Cardiac muscle cell (in vitro differentiated cells and primary cell): ENCODE measurements at places on chromosomes 6 and 20.

DNA sequence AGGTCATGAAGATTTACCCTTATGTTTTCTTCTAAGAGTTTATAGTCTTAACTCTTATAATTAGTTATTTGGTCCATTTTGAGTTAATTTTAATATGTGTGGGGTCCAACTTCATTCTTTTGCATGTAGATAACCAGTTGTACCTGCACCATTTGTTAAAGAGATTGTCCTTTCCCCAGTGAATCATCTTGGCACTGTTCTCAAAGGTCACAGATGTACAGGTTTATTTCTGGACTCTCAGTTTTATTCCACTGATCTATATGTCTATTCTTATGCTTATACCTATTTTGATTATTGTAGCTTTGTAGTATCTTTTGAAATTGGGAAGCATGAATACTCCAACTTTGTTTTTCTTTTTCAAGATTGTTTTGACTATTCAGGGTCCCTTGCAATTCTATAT, 44.1 kb downstream of the ZHX3 start:
- no peak for DNase-seq

DNA sequence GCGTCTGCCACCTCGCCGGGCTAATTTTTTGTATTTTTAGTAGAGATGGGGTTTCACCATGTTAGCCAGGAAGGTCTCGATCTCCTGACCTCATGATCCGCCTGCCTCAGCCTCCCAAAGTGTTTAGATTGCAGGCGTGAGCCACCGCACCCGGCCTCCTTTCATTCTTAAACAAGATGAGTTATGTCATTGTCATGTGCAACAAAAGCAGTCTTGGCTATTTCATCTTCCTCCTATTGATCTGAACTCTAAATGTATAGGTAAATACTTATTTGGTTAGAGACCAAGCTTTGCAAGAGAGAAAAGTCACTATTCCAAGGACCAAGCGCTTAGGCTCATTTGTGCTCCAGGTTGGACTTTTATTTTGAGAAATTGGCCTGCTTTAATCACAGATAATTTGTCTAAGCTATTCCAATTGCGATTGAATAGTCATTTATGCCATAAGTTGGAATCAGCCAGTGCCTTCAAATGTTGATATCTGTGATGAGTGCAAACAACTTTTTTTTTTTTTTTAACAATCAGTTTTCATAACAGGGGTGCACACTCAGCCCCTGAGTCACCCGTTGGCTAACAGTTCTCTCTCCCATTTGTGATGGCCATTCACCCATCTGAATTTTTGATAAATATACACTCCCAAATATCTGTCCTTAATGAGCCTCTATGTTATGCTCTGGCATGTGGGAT, 167.3 kb downstream of the BCAS1 start:
- DNase-seq, result no peak

- no peak for DNase-seq
Measured at GRCh38 chr6:83470001-83470400, 39.1 kb upstream of the ME1 start.

- no peak for DNase-seq
Measured at GRCh38 chr20:59817406-59817805, 116.0 kb downstream of the SYCP2 start.

- no peak for DNase-seq
Measured at GRCh38 chr20:63217706-63218105, 1.8 kb upstream of the YTHDF1 start.

DNA sequence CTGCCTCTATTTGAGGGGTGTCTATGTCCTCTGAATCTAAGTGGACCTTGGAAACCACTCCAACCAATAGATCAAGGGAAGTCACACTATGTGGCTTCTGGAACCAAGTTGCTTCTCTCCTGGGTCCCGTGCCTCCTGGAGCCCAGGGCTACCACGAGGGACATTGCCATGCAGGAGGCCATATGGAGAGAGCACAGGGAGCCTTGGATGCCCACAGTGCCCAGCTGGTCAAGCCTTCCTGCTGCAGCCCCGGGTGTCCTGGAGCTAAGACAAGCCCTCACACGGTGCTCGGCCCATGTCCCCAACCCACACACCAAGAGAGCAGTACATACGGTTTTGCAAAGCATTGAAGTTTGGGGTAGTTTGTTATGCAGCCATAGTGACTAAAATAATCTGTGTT, 231.6 kb downstream of the SYNDIG1 start:
- no peak for DNase-seq

- peak; percentile 96 for DNase-seq
Measured at GRCh38 chr20:45157962-45158361, 16.7 kb upstream of the PI3 start.

DNA sequence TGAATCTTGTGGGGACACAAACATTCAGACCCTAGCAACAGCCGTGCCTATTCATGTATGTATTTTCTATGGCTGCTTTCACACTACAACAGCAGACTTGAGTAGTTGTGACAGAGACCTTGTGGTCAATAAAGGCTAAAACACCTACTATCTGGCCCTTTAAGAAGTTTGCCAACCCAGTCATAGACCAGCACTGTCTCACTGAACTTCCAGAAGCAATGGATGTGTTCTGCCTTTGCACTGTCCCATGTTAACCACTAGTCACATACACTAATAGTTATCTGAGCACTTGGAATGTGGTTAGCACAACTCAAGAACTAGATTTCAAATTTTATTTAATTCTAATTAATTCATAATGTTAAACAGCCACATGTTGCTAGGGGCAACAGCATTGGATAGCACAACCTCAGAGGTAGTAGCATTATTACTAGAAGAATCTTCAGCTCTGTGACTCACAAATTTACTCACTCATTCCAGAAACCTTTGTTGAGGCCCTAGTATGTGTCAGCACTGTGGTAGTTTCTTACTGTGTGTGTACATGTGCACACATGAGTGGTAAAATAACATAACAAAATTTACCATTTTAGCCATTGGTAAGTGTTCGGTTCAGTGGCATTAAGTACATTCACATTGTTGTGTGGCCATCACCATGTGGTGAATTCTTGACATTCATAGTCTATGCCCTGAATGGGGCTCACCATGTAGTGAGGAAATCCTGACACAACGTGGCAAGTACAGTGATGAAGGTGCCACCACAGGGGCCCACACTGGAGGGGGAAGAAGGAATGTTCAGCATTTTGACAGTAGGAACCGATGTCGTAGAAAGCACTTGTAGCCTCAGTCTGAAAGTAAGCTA, 107.3 kb downstream of the CEP57L1 start:
- DNase-seq, result no peak

DNA sequence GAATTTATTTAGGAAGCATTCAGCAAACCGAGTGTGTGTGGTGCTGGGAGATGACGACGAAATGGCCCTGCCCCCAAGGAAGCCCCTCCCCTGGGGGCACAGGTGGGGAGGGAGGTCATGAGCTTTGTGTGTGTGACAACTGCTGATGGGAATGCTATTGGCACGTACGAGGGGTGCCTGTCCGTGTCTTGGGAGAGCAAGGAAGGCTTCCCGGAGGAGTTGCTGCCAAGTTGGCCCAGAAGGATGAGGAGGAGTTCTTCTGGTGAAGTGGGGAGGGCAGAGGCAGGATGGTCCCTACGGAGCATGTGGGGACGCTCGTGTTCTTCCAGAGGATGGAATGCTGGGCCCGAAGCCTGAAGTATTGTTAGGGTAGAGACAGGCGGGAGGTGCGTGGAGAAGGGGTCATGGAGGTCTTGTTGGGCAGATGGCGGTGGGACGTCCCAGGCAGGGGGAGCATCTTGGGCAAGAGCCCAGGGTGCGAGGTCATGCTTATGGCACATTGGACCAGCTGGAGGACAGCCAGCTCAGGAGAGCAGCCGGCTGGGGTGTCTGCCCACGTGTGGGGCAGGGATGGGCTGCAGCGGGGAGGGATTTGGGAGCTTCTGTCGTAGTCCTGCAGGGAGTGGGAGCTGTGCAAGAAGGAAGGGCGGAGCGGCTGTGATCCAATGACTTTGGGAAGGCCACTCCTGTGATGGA, 46.1 kb downstream of the SYNJ2 start:
- DNase-seq, result no peak

DNA sequence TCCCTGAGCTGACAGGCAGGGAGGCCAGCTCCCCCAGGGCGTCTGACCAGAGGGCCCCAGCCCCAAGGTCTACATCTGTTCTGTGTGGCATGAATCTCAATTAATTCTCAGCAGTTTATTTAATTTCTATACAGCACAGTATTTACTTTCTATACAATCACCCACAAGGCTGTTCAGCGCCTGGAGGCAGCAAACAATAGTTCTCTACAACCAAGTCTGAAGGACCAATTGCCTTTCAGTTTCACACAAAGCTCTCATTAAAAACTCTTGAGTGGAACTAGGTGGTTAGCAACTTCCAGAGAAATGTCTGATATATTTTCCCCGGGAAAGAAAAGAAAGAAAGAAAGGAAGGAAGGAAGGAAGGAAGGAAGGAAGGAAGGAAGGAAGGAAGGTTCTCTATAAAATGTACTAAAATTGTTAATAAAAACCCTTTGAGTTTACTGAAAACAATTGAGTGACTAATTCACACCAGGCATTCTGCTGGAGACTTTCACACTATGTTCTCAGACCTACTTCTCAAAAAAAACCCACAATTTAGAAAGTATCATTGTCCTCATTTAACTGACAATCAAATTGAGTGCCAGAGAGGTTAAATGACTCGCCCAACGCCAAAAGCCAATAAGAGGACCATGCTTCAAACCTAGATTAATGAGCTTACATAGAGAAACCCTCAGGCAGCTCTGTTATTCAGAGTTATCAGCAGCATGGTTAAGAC, 62.5 kb downstream of the METTL24 start:
- no peak for DNase-seq

- DNase-seq, result no peak
Measured at GRCh38 chr20:57800791-57801430, 91.1 kb upstream of the PMEPA1 start.

DNA sequence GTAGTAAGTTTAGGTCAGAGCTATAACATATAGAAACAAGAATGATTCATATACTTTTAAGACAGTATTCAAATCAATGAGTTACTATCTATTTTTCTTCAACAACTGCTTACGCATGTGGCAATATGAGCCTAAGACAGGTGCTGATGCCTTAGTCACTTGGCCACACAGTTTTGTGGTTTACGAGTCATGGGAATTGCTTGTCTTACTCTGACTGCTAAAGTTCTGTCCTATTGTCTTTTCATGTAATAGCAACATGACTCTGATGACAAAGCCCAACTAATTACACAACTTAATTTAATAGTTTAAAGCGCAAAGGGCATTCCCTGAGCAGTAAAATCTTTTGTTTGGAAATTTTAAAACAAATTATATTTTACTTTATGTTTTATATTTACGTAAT, 159.3 kb upstream of the CENPW start:
- peak; percentile 64 for DNase-seq

- DNase-seq, result no peak
Measured at GRCh38 chr20:49571553-49571835, 3.6 kb upstream of the PTGIS start.

GRCh38 chr6:137259349-137259748, 40.2 kb upstream of the IFNGR1 start:
- no peak for DNase-seq

DNA sequence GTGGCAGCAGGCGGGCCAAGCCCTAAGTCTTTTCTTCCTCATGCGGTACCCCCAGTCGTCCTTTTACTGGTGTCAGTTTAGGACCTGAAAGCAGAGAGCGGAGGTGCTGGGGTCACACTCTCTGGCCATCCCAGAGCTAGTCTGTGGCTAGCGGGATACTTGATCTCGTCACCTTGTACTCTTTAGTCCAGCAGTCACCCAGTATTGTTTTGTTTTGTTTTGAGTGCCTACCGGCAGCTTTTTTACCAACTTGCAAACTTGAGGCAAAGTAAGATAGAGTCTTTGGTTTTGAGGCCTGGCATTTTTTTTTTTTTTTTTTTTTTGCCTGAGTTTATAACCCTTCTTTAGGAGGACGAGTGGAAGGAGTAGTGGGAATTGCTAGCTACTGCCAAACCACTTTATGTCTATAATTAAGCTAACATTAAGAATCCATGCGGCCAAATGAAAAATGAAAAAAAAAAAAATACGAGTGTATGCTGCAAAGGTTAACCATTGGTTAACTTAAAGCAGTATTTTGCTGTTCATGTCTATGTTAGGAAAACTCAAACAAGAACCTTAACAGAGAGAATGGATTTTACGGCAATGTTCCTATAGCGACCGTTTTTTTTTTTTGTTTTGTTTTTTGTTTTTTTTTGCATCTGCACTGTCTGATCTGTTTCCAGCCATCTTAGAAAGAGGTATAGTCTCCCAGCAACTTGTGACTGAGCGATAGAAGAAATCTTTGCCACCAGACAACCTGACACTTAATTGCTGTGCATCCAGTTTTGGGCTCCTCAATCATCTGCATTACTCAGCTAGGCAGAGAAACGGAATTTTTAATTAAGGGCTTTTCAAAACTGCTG, 56.9 kb downstream of the FAM217A start:
- no peak for DNase-seq

GRCh38 chr20:2149507-2149906, 47.9 kb downstream of the STK35 start:
- no peak for DNase-seq

DNA sequence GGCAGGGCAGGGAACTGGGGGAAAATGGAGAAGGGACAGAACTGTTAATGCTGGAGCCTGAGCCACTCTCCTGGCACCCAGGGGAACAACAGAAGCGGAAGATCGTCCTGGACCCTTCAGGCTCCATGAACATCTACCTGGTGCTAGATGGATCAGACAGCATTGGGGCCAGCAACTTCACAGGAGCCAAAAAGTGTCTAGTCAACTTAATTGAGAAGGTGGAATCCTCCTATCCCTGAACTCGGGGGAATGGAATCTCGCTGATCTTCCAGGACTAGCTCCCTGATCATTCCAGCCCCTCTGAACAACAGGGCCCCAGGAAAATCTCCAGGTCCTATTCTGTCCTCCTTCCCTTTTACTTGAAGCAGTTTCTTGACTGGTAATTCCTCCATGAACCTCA, 2.0 kb downstream of the CFB start:
- DNase-seq, result no peak

DNA sequence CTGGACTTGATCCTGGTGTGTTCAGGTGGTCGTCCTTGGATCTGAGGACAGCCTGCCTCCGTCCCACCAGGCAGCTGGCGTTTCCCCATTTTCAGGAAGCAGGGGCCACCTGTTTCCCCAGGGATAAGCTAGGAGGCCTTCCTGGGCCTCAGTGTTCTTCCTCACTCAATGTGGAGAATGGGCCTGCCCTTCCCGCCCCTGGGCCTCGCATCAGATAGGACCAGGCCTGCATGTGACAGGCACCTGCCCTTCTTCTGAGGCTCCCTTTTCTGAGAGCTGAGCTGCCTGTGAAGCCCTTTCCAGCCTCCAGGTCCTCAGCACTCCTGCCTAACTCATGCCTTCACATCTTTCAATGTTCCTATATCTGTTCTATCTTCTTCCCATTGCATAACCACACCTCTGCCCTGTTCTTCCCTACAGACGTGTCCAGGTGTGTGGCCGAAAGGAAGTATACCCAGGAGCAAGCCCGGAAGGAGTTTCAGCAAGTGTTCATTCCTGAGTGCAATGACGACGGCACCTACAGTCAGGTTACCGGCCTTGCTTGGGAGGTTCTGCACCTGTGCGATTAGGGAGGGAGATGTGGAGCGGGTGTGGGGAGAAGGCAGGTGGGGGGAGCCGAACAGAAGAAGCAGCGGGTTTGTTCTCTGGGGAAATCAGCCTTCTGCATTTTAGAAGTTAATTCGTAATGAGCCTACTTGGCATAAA, 85.1 kb downstream of the SMOC2 start:
- DNase-seq, result no peak
